CD4-positive, alpha-beta T cell treated with Interleukin-4 for 4 hours (primary cell): ENCODE measurements at places on chromosomes 4 and X.

GRCh38 chr4:131159261-131159660 lies 1989.8 kb upstream of the PCDH10 start:
- DNase-seq = no peak

DNA sequence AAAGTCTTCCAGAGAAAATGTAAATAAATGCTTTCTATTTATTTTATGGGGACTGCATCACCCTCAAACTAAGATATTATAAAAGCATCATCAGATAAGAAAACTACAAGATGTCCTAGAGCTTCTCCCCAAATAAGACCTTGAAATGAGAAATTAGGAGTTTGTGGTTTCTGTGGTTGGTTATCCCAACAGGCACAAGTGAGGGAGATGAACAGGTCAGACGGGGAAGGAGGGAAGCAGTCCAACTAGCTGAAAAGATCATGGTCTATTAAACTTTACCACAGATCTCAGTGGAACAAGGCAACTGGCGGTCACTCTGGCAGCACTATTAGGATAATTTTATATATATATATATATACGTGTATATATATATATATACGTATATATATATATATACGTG lies 319.3 kb upstream of the GRID2 start:
- DNase-seq = no peak

DNA sequence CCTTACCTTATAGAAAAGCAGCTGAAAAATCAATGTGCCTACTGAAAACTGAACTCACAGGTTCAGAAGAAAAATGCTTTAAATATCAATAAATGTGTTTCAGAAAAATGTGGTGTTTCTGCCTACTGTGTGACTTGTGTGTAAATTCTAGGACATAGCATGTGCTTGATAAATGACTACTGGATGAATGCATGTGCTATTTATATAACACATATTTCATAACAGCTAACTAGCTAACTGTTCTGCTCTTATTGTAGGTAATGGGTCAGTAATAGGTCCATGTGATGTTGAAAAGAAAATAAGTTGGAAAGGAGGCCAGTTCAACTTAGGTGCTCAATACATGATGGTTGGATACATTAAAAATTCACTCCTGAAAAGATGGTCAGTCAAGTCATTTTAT lies 993.0 kb upstream of the LCORL start:
- no peak for DNase-seq

DNA sequence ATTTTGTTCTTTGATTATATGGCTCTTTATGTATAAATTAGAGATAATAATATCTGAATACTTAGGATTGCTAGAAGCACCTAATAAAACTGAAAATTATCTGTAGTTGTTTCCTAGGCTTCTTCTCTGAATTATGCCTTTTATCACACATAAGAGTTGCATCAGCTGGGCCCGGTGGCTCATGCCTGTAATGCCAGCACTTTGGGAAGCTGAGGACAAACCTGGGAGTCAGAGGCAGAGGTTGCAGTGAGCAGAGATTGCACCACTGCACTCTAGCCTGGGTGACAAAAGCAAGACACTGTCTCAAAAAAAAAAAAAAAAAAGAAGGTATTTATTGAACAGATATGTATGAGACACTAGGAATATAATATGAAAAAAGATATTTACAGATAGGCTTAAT lies 773.5 kb upstream of the AGA start:
- DNase-seq = no peak
